ENCODE measurements at places on chromosomes 2 and 18.
A peak's percentile ranks its signal among the peaks of the same experiment; 100 is the strongest.

- DNase-seq = no peak
These were observed 1272.8 kb downstream of the SUCLG1 start for GRCh38 chr2:83186105-83186760.

DNA sequence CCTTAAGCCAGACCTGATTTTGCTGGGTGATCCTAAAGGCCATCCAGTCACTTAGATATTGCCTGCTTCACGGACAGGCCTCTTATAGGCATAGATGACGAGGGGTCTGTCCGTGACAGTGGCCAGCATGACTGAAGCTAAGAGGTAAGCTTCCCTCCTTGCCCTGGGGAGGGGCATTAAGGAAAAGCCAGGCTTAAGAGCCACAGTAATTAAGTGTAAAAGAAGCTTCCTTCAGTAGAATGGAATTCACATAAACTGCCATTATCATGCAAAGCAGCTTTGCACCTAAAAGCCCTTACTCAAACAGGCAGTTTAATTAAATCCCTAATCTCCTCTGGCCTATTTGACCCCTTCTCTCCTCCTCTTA lies 99.4 kb upstream of the PKDCC start:
- no peak for DNase-seq

GRCh38 chr2:37855283-37856041 lies 69.6 kb upstream of the RMDN2 start:
- no peak for DNase-seq

DNA sequence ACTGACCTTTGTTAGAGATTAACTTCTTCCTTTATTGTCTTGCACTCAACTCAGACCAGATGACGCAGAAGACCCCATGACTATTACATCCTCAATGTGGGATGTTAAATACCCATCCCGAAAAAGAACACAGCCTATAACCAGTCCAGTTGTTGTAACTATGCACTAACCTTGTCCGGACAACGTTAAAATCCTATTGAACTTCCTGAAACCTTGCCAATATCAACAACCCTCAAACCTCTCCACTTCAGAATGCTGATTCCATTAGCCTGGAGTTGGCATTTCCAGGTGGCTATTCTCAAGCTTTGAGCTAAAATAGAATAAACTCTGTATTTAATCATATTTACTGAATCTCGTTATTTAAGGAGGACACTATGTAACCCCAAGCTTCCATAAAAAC lies 13.6 kb downstream of the NMS start:
- DNase-seq = no peak

DNA sequence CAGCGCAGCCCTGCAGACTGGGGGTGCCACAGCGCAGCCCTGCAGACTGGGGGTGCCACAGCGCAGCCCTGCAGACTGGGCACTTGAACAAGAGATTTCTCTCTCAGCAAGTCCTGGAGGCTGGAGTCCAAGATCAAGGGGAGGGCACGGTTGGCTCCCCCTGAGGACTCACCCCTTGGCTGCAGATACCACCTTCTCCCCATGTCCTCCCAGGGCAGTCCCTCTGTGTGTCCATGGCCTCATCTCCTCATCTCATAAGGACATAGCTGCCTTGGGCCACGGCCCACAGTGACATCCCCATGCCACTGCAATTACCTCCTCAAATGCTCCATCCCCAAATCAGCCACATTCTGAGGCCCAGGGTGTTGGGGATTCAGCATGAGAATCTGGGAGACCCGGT lies 98.2 kb downstream of the TPO start:
- no peak for DNase-seq

DNA sequence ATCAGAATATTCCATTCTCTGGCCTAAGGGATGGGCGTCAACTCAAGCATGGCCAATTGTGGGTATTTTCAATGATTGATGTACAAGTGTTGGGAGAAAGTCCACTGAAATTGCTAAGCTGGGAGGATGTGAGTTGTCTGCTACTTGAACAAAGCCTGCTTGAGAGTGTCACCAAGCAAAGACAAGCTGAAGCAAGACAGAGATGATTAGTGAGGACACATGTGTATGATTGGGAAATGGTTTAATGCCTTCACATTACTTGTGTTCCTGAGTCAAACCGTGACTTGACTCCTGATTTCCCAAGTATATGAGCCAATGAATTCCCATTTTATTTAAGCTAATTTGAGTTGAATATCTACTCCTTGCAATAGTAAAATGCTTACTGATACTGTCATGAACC lies 23.7 kb upstream of the NRP2 start:
- DNase-seq = no peak

DNA sequence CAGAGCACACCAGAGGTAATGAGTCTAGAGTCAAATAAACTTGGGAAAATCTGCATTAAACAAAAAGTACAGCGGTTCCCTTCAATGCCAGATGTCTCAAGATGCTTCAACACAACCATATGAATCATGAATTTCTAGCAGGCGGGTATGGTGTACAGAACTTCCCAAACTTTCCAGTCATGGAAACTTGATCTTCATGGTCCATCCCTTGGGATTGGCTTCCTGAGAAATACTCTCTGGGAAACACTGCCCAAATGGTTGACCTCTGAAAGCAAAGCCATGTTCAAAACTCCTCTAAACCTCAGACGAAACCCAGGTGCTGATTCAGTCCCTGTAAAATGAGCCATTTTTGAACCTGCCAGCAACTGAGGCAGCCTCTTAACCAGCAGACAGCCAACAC lies 16.4 kb upstream of the TMEM247 start:
- no peak for DNase-seq

GRCh38 chr18:69674292-69674877 lies 273.3 kb downstream of the CD226 start:
- DNase-seq = no peak

DNA sequence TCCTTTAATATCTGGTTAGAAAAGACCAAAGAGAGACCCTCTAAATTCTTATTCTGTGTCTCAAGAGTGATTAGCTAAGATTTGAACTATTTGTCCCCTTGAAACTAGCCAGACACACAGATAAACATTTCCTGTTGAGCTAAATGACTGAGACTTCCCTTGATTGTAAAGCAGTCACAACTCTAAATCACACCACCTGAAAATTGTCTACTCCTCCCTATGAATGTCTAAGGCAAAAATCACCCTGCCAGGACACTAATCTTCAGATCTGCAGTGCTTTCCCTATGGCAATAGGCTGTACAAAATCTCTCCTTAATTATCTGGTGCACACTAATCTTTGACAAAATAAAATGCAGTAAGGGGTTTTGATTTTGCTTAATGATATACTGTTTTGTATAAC lies 200.5 kb upstream of the GULP1 start:
- DNase-seq = no peak

DNA sequence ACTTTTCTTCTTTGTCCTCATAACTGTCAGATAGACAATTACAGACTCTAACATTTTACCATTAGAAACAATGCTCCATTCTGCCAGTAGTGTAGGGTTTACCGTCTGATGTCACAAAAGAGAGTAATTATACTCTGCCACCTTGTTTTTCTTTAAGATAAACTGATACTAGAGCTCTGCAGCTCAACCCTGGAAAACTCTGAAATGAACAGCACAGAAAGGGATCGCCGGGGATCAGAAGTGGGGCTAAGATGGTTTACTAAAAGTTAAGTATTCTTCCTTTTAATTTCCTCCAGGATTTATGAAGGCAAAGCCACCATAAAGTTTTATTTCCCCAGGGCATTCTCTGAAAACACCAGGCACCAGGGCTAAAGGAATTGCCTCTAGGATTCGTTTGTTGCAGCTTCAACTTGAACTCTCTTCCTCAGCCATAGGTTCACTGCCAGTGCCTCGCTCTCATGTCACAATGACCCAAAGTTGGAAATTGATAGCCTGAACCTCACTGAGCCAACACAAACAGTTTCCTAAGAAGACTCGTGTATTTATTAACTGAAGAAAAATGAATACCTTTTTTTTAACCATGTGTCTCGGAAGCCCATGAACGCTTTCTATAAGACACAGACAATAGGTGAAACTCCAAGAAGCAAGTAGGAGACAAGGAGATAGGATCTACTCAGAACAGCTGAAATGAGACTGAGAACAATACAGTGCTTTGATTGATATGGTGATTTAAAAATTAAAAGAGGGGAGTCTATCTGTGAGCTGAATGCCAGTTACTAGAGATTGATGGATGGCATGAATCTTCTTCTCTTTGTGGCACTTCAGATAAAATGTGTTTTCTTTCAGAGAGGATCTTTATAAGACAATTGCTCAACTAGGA lies 121.5 kb upstream of the SPATS2L start:
- no peak for DNase-seq

DNA sequence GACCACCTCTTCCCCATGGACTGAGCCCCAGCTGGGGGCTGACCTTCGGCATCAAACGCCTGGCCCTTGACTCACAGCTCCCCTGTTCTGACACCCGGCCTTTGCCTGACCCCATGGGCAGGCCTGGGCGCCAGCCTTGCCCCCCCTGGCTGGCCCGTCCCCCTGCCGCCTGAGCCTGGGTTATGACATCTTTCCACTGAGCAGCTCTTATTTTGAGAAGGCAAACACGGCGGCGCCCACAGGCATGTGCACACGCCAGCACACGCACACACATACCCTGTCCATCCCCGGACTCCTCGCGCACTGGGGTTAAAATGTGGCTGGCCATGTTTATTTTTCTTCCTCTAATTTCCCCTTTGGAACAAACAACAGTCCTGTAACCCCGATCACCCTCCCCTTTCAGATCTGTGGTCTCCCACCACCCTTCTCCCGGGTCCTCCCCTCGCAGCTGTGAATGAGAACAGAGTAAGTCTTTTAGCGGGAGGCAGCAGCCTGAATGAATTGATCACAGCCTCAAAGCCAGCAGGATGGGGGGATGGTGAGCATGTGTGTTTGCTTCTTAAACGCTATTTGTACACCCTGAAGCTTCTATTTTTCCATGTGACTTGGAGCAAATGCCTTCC lies 11.8 kb upstream of the ATOH8 start:
- peak; percentile 62 for DNase-seq

DNA sequence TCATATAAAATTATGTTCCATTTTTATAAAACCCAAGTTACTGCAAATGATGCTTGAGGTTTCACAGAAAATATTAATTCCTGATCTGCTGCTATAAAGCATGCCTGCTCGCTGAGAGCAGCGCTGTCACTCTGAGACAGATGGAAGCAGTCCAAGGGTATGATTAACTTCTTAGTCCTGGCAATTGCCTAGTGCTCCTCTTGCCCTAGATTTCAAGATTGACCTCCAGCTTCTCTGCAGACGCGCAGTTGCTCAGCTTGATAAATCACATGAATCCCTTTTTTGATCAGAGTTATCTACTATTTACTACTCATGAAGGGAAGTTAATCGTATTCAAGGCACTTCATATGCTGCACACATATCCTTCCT lies 154.6 kb upstream of the REV1 start:
- DNase-seq = no peak

GRCh38 chr2:11778416-11778815 lies 32.0 kb downstream of the LPIN1 start:
- no peak for DNase-seq

- no peak for DNase-seq
These were observed 1.1 kb upstream of the CXCR4 start for GRCh38 chr2:136118819-136119716.

DNA sequence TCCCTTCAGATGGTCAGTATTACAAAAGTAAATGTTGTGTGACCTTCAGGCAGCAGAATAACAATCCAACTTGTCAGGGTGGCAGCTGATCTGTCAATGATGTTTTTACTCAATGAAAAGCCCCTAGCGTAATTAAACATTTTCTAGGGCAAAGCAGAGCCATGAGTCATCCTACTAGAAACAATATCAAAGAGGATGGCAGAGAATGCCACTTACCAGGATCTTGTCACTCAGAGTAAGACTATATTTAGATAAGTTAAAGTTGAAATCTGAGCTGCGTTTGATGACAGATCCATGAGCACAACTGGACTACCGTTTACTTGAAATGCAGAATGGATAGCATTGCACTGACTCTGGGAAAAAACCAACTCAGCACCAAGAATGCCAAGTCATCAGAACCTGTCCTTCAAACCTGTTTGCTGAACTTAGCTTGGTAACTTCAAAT lies 612.6 kb upstream of the ACVR2A start:
- no peak for DNase-seq

GRCh38 chr2:45498661-45499550 lies 112.2 kb downstream of the SRBD1 start:
- no peak for DNase-seq

DNA sequence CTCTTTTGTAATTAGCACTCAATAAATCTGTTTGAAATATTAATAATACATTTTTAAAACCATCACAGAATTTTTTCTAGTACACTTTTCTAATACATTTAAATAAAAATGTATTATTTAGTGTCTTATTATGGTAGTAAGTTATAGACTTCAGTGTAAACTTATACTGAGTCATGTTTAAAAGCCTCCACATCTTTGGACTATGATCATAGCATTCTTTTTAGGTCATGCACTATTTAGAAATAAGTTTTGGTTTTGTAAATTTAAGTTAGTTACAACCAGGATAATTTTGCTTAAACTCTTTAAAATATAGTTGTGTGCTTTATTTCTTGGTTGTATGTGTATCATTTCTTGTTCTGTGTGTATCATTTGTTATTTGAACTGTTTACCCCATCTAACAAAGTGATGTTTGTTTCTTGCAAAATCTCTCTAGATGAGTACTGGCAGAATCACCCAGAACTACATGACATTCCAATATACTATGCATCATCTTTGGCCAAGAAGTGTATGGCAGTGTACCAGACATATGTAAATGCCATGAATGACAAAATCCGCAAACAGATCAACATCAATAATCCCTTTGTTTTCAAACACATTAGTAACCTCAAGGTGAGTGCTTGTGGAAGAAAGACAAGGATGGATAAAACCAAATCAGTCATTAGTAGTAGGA lies 16.7 kb downstream of the CPSF3 start:
- DNase-seq = no peak

DNA sequence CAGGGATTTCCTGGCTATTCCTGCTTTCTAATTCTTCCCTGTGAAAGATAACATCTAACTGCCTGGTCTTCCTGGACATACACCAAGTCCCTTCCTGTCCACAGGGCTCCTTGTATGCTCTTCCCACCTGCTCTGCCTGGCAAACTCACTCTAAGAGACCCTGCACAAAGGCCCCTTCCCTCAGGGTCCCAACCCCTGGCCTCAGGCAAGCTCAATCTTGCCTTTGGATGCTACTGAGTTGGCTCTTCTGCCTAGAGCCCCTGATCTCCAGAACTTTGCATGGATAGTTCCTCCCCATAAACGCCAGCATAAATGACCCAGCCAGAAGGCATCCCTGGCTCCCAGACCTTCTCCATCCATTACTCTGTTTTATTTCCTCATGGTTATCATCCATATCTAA lies 98.3 kb upstream of the OTOS start:
- no peak for DNase-seq
